Right ventricle myocardium inferior (tissue), 1 donor: ENCODE measurements at places on chromosomes 2 and 18. TPM values are rescaled to one million over a fixed set of nuclear protein-coding genes. Genes with fewer than 3 reads are reported as not detected.

DNA sequence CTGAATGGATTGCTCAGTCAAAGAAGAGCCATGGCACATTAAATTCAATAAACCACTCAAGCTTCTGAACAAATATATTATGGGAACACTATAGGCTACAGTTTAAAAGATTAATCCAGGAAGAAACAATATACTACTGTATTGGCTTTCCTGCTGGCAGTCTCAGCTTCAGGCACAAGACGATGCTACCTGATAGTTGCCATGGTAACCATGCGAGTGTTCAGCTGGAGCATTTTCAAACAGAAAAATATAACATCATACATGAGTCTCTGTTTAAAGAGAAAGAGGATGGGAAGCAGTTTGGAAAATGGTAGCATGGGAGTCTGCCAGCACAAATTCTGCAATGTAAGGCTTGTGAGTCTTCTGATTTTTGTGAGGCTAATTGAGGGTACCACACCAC lies 65.9 kb upstream of the CPO start:
- DNase-seq: no peak

GRCh38 chr2:203893840-203894239 lies 26.3 kb downstream of the CTLA4 start:
- no peak for DNase-seq

DNA sequence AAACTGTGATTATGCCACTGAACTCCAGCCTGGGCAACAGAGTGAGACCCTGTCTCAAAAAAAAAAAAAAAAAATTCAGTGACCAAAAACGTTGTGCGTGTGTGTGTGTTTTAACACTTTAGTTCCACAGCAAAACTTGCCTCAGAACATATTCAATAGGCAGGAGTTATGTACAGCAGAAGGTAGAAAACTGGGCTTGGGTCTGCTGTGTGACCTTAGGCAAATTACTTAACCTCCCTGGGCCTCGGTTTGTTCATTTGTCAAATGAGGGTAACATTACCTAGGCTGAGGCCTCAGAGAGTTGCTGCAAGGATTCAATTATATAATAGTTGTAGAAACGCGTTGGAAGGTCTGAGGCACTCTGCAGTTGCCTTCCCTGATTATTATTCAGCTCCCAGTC lies 10.3 kb upstream of the SCG2 start:
- no peak for DNase-seq

DNA sequence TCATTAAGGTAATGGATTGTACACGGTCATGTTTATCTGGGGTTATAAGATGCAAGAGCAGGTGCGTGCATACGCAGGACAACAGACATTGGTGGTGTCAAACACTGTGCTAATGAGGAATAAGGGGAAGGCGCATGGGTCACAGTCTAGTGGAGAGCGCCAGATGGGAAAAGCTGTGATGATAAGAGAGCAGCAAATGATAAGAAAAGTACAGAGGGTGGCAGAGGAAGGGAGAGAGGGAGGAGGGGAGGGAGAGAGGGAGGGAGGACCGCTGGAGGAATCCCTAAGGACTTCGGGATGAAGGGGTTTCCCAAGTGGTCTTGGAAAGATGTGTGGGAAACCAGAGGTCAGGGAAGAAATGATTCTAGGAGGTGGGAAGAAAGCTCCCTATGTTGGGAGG lies 2.9 kb downstream of the TNFRSF11A start:
- DNase-seq: no peak

- DNase-seq: no peak
These were observed 33.6 kb downstream of the CRACDL start for GRCh38 chr2:98902209-98903063.

Gene BCL11A
- total RNA-seq: 37.5 TPM

- peak; percentile 75 for DNase-seq
These were observed 780 bp downstream of the HTRA2 start for GRCh38 chr2:74530239-74531187.
